Gastroesophageal sphincter (tissue), 4 donors: ENCODE measurements at places on chromosomes 13 and 19. TPM values are rescaled to one million over a fixed set of nuclear protein-coding genes. Genes with fewer than 3 reads are reported as not detected.

DNA sequence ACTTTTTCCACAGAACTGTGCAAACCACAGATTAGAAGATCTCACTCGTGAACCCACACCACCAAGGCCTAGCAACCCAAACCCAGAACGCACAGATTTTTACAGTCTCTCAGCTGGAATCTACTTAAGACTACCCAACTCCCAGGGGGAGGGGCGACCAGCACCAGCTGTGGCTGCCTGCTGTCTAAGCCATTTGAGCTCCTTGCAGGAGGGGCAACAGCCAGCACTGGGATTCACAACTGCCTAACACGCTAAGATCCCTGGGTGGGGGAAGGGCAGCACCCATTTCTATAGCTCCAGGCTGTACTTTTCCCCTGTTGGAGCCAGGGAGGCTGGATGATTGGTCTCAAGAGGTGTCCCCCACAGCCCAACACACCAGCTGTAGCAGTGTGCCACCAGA lies 368.8 kb downstream of the SUCLA2 start:
- no peak for ATAC-seq

- ATAC-seq = peak; percentile 17
Measured at GRCh38 chr19:55688422-55689218, 13.6 kb downstream of the EPN1 start.

GRCh38 chr13:44307844-44308243 lies 65.8 kb upstream of the SERP2 start:
- no peak for ATAC-seq

- no peak for ATAC-seq
Measured at GRCh38 chr13:111883571-111884343, 183.2 kb upstream of the SOX1 start.

DNA sequence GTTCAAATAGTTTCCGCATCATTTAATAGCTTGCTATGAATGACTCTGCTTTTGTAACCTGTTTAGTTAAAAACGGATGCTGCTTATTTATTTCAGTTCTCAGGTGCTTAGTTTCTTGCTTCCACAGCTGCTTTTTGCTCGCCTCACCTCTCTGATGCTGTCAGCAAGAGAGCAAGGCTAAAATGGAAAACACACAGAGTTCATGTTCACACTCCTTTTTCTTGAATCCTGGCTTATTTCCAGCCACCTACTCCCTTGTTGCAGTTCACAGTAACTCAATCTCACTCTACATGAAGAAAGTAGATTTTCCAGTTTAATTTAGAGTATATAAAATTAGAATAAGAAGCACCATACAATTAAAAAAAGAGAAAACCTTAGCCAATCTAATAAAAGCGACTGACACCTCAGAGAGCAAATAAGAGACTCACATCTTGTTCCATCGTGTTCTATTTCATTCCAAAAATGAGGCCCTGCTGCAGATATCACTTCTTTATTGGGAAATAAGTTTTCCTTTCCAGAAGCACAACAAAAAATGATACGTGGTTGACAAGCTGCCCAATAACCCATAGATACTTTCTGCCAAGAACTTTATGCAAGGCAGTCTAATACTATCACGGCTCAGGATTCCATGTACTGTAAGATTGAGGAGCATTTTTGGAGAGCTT lies 326.1 kb upstream of the SLITRK1 start:
- no peak for ATAC-seq

DNA sequence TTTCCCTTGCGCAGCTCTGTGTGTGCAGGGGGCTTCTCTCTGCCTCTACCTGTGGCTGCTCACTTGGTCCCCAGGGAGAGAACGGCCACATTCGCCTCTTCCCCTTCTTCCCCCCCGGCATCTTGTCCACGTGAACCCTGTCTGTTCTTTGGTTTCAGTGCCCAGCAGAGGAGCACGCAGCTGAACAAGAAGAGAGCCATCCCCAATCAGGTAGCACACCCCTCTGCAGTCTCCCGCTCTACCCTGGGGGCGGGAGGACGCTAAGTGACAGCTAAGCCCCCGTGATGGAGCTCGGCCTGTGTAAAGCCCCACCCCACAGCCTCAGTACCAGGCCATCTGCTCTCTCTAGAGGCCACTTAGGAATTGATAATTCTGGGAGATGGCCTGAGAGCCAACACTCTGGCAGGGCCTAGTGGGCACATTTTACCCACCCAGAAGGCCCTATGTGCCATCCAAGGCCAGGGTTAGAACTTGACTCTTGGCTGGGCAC lies 30.2 kb downstream of the TMED1 start:
- ATAC-seq = no peak

GRCh38 chr13:32538143-32538620 lies 413 bp downstream of the N4BP2L2 start:
- ATAC-seq = peak; percentile 64

DNA sequence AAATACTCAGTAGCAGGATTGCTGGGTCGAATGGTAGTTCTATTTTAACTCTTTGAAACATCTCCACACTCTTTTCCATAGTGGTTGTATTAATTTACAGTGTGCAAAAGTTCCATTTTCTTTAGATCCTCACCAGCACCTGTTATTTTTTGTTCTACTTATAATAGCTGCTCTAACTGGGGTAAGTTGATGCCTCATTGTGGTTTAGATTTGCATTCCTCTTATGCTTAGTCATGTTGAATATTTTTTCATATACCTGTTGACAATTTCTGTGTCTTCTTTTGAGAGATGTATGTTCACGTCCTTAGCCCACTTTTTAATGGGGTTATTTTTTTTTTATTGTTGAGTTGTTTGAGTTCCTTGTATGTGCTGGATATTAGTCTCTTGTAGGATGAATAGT lies 144.6 kb downstream of the NBEA start:
- no peak for ATAC-seq

DNA sequence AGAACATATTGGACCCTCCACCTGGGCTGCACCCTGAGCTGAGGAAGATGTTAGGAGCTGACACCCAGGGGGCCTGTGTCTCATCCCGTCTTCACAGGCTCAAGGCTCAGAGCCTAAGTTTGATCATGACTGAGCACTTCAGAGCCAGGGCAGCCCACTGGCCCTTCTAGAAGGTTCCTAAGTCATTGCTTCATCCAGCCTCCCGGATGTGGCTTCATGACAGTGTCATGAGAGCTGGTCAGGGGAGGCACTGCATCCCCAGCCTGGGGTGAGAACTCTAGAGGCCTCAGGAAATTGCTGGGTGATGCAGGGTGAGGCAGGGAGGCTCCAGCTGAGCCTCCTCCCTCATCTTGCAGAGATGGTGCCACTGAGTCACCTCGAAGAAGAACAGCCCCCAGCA lies 24.9 kb upstream of the PIK3R2 start:
- ATAC-seq = no peak

DNA sequence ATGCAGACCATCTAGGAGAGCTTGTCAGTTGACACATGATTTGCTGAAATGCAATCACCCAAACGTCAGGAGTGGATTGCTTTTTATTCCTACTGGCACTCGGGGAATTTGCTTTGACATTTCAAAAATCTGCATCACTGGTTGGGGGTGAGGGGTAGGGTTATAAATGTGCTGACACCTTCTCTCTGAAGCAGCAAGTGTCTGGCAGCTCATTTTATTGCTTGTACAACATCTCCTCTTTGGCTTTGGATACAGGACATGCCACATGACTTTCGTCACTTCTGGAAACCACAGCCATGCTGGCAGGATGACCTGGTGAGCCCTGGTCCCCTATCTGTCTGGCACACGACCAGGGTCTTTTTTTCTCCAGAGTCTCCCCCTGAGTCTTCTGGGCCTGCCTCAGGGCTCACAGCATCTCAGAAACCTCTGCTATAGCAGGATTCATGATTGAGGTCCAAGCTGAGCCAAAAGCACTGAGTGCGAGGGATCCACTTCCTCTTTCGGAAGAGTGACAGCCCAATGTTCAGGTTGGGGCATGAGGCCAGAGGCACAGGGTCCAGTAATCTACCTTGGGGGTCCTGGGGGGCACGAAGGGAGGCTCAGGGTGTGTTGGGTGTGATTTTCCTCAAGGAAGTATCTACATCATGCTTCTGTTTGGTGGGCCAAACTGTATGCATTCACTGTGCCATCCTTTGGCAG lies 60.1 kb downstream of the HSPH1 start:
- ATAC-seq = no peak

DNA sequence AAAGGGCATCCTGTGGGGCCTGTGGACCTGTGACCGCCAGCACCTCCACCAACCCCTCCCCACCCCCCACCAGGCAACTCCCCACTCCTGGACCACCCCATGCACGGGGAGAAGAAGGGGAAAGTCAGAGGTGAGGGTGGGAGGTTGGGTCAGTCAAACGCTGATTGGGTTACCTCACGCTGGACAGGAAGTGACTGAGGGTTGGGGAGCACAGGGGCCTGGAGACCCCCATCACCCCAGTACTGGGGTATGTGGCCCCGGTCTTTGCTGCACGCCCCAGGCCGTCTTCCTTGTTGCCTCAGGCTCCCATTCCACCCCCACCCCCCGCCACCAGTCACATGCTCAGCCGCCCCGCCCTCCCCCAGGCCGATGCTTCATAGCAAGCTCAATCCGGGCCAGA lies 59.0 kb downstream of the COLGALT1 start:
- ATAC-seq = no peak

DNA sequence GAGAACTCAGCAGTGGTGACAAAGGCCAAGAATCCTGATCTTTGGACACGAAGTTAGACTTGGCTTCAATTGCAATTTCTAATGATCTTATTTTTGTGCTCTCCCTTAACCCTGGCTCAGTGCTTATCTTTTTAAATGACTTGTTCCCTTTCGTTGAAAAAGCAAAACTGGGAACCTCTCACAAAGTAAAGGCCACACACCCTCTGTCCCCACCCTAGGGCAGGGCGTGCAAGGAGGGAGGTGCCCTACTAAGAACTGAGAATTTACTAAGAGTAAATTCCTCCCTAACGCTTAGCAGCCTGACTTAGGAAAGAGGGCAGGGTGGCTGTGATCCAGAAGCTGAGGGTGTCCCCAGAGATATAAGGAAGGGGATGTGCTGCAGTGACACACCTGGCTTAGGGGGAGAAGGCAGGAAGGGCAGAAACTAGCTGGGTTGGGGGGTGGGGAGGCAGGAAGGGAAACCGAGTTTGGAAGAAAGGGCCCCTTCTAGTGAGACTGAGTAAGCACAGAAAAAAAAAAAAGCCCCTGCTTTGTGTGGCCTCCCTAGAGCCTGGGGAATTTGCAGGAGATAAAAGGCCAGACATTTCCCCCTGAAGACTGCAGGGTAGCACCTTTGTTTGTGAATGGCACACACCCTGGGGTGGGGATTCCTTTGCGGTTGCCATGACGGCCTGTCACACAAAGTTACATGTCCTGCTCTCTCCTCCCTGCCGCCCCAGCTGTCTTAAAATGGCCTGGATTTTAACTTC lies 435.1 kb downstream of the EFNB2 start:
- ATAC-seq = no peak

- ATAC-seq = no peak
Measured at GRCh38 chr13:98515818-98516465, 61.0 kb downstream of the STK24 start.

- no peak for ATAC-seq
Measured at GRCh38 chr13:39283072-39283471, 244.8 kb downstream of the NHLRC3 start.

DNA sequence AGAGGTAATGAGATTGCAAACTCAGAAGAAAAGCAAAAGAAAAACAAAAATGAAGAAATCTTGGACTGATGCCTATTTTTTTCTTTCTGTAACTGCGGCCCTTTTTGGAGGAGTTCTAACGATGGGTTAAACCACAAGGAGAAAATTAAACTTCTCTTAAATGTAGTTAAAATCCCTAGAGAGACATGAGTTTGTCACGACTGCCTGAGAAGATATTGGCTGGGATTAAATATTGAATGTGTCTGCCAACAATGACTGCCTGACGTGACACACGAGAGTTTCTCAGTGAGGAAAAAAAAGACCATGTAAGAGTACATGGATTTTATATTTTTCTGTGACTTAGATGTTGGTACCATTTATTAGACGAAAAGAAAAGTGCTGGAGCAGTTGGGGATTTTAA lies 1013.4 kb downstream of the PCDH9 start:
- ATAC-seq = no peak

- no peak for ATAC-seq
Measured at GRCh38 chr13:47908197-47908902, 92.7 kb downstream of the SUCLA2 start.

GRCh38 chr19:42325896-42326771 lies 699 bp downstream of the MEGF8 start:
- ATAC-seq = peak; percentile 11

- no peak for ATAC-seq
Measured at GRCh38 chr13:72199640-72200039, 332.6 kb upstream of the DACH1 start.

RPL18 gene
- 1,494 TPM for total RNA-seq

ITGBL1 gene
- total RNA-seq = 8.6 TPM

ZNF470 gene
- 7.4 TPM for total RNA-seq

GGACT gene
- 1.6 TPM for total RNA-seq

VSTM2B gene
- not detected for total RNA-seq

LENG9 gene
- 2.6 TPM for total RNA-seq

CD70 gene
- total RNA-seq = not detected

SUPT20H gene
- total RNA-seq = 23.5 TPM

SERPINE3 gene
- not detected for total RNA-seq

APOE gene
- total RNA-seq = 7.8 TPM

BICRA gene
- 7.4 TPM for total RNA-seq

ZNF793 gene
- total RNA-seq = 2.3 TPM

ZIC2 gene
- total RNA-seq = not detected

TNFSF9 gene
- not detected for total RNA-seq
